ENCODE measurements at places on chromosomes 13 and 19.

GRCh38 chr13:93217721-93218261, 8.8 kb upstream of the GPC6 start:
- DNase-seq, result no peak

- DNase-seq, result no peak
Observed at GRCh38 chr13:58313219-58313618, 681.7 kb downstream of the PCDH17 start.

GRCh38 chr13:93372856-93373255, 146.2 kb downstream of the GPC6 start:
- DNase-seq, result no peak

- no peak for DNase-seq
Observed at GRCh38 chr13:40172878-40173277, 493.6 kb downstream of the FOXO1 start.

All from amniotic stem cell (primary cell).